ENCODE measurements at places on chromosomes 4 and X.

DNA sequence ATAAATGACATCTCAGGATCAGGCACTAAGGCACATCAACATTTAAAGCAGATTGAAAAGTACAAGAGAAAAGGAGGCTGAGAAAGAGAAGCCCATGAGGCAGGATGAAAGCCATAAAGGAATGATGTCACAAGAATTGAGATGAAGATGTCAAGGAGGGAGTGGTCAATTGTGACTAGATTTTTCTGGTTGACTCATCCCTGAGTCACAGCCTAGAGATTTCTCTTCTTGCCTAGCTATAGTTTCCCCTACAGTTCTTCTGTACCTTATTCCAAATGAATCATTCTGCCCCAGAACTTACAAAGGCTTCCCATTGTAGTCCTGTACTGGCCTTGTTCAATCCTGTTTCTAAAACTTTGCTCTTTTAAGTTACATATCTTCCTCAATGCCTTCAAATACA, 3.4 kb upstream of the USP53 start:
- no peak for DNase-seq

DNA sequence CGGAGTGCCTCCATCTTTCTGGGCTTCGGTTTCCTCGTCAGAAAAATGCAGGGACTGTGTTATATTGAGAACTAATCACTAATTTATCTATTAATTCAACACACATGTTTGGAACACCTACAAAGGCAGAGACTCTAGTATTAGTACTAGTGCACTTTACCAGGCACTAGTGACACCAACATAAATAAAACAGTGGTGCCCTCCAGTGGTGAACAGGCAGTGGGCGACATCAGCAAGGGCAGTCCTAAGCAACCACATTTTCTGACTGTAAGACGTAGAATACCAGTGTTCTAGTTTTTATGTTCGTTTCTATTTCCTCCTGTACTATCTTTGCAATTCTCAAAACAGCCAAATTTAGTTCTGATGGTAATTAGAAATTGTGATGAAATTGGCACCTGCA, 69.1 kb upstream of the UCP1 start:
- DNase-seq: peak; percentile 35

DNA sequence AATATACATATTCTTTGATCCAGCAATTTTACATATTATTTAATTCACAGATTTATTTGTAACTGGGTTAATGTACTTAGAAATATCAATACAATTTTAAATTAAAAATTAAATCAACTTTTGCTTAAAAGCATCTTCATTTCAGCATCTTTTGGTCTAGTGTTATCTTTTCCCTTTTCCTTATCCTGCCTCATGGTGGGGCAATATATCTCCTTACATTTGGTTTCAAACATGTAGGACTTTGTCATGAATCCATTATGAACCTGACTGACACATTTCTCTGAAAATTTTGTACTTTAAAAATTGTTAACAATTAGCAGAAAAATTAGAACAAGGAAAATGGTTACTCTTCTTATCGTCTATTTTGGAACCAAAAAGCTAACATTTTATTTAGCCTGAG, 42.8 kb upstream of the ANK2 start:
- DNase-seq: no peak

DNA sequence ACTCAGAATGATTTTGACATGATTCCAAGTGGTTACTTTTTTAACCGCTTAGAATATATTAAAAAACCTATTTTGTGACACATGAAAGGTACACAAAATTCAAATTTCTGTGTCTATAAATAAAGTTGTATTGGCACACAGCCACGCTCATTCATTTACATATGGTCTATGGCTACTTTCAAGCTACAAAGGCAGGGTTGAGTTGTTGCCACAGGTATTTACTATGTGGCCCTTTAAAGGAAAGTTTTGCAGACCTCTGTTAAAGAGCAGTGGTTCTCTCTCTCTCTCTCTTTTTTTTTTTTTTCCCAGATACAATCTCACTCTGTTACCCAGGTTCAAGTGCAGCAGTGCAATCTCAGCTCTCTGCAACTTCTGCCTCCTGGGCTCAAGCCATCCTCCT, 23.0 kb downstream of the GPM6B start:
- no peak for DNase-seq

DNA sequence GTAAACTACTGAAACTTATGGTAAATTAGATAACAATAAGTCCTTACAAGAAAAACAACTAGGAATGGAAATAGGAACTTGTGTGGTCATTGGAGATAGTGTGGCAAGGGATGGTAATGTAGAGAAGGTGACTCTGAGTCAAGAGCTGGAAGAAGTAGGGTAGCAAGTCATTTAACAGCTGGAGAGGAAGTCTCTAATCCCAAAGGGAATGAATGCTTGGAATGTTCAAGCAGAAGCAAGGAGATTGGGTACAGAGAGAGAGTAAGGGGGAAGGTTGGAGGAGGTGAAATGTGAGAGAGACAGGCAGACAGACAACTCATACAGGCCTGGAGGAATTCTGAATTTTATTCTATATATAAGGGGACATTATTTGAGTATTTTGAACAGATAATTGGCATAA, 260.6 kb upstream of the MAD2L1 start:
- DNase-seq: no peak

- DNase-seq: no peak
Measured at GRCh38 chrX:11632732-11633131, 33.0 kb downstream of the ARHGAP6 start.

DNA sequence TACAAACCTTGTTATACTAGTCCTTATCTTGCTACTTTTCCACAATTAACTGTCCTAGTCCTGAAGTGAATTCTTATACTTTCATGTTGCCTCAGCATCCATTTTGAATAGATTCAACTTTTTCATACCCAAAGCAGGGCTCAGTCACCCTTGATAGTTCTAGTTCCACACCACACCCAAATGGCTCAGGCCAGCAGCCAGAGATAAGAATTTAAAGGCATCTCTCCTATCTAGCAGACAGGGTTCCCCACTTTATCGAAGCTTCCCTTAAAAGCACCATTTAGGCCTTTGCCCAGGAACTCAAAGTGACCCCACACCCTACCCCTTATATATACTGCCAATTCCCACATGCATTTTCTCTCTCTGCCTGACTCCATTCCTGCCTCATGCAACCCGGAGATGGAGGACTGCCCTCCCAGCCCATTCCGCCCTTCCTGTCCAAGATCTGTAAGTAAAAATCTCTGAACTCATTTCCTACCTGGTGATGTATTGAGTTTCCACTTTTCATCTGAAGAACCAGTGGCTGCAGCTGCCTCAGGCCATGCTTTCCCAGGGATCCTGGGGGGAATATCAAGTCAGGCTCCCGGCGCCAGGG, 63.7 kb upstream of the TXK start:
- no peak for DNase-seq

DNA sequence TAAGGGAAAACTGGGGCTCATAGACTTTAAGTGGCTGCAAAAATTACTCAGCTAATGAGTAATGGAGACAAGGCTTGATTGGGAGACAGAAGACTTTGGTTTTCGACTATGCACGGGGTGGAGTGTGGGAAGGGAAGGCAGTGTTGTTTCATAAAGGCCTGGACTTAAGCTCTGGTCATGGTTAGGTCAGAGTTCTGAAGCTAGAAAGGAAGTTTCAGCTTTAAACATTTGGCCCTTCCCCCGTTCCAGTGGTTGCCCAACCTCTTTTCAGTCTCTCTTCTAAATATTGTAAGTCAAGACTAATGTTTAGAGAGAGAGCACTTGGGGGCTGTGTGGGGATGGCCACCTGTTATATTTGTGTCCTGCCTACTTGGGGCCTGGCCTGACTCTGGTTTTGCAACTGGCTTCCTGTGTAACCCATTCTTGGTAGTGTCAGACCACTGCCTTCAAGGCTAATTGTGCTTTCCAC, 21.0 kb downstream of the MSN start:
- DNase-seq: no peak
